Liver (tissue), 10 donors: ENCODE measurements at places on chromosomes 16 and 17. TPM values are rescaled to one million over a fixed set of nuclear protein-coding genes. Genes with fewer than 3 reads are reported as not detected.

The EMP2 gene
- 66.6 TPM for polyA plus RNA-seq

The CCL17 gene
- not detected for polyA plus RNA-seq

The TMEM170A gene
- 13.3 TPM for polyA plus RNA-seq

The KCNH4 gene
- not detected for polyA plus RNA-seq

The C17orf78 gene
- polyA plus RNA-seq = not detected

The LRRC45 gene
- polyA plus RNA-seq = 4.0 TPM

The PTGES3L gene
- polyA plus RNA-seq = not detected

The PRAC2 gene
- not detected for polyA plus RNA-seq

DNA sequence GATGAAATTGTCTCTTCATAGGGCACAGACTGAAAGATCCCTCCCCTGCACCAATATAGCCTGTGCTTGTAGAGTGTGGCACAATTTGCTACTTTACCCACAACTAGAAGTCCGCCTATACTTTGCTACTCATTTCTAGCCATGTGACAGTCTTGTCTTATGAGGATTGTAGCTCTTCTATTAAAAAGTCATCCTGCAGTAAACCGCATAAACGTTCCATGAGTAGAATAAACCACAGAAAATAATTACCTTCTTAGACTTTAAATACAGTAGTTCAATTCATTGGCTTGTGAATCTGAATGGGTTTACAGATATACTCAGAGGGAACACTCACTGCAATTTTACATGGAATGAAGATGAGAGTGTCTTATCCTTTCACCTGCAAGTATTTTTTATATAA, 4.4 kb downstream of the KRT27 start:
- no peak overlapping the region for H3K4me3 ChIP-seq
- peaks cover 2% of the 10 kb centered on the region for H3K4me1 ChIP-seq
- no peak overlapping the region for H3K27ac ChIP-seq
- peaks cover 2% of the 10 kb centered on the region for H3K27me3 ChIP-seq

DNA sequence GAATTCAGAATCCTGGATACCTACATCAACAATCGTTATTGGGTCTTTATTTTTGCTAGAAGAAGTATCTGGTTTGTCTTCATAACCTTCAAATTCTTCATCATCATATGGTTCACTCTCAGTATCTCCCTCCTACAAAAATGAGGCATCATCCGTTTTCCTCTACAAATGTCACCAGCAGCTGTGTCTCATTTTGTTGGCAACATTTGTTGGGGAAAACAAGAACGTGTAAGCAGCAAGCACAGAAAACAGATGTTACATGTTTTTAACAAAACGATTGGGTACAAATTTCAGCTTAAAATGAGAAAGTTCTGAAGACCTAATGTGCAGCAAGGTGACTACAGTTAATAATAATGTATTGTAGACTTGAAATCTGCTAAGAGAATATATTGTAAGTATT, 8.7 kb downstream of the CCDC47 start:
- DNase-seq = no peak
- H3K4me3 ChIP-seq = no peak overlapping the region
- H3K36me3 ChIP-seq = peaks cover 19% of the 10 kb centered on the region
- peaks cover 14% of the 10 kb centered on the region for H3K4me1 ChIP-seq

GRCh38 chr16:17512636-17513220, 42.0 kb upstream of the XYLT1 start:
- no peaks in the 10 kb centered on the region for H3K36me3 ChIP-seq
- no peak overlapping the region for H3K4me3 ChIP-seq
- H3K4me1 ChIP-seq = no peaks in the 10 kb centered on the region
- no peak overlapping the region for H3K27ac ChIP-seq

DNA sequence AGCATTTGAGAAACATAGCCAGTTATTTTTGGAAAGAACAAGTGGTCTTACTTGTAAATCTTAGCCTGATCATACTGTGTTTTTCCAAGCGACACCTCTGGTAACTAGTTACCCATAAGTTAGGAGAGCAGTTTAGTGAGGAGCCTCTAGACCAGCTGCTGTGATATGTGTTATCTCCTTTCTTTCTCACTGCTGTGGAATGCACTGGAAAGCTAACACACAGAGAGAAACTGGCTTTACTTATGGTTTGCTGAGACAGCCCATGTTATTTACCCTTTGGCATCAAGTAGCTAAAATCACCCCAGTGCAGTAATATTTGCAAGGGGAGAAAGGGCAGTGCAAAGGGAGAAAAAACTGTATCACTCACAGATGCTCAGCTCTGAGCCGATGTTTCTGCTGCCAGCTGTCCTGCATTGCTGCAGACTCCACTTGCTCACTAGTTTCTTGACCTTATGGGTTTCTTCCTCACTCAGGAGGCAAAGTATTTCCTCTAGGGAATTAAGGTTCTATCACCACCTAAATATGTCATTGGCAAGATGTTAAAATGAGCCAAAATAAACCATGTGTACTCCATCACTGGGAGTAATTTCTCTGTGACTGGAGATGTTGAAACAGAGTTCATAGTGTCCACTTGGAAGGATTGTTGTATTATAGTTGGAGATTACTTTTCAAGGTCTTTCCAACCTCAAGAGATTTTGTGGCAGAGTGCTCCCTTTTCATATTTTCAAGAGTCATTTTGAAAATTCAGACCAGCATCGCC, 2.3 kb downstream of the RBFOX1 start:
- H3K4me1 ChIP-seq = no peaks in the 10 kb centered on the region
- H3K27me3 ChIP-seq = no peaks in the 10 kb centered on the region
- H3K36me3 ChIP-seq = no peaks in the 10 kb centered on the region
- H3K4me3 ChIP-seq = no peak overlapping the region

DNA sequence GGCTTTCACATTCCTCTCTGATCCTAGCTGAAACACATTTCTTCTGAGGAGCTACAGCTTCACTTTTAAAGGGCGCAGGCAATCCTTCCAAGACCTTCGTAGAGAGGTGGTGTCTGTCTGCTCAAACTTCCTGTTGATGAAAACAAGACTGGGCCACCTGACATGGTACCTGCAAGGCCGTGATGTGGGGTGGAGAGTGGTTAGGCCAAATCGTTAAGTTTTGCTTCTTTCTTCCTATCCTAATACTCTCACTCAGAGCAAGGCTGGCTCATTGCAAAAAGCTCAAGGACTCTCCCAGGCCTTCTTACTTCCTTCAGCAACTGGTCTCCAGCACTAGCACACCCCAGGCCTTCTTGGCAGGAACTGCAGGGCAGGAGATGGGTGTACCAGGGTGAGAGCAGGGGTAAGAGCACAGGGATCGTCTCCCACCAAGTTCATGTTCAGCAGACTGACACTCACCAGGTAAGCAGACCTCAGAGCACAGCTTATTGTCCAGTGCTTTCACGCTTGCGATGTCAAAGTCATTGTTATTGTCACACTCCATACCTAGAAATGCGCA, 10.9 kb upstream of the FOXJ1 start:
- no peaks in the 10 kb centered on the region for H3K27me3 ChIP-seq
- no peak overlapping the region for H3K4me3 ChIP-seq
- H3K4me1 ChIP-seq = peaks cover 12% of the 10 kb centered on the region

- H3K4me1 ChIP-seq = peaks cover 4% of the 10 kb centered on the region
- peaks cover 21% of the 10 kb centered on the region for H3K36me3 ChIP-seq
- no peaks in the 10 kb centered on the region for H3K27me3 ChIP-seq
- DNase-seq = no peak
- H3K27ac ChIP-seq = no peak overlapping the region
Observed at GRCh38 chr16:89153848-89154271, 17.7 kb upstream of the CDH15 start.

GRCh38 chr16:86814256-86814655, 235.9 kb downstream of the FOXL1 start:
- no peak overlapping the region for H3K27ac ChIP-seq
- H3K4me1 ChIP-seq = no peaks in the 10 kb centered on the region
- no peak overlapping the region for H3K4me3 ChIP-seq
- H3K27me3 ChIP-seq = peaks cover 3% of the 10 kb centered on the region
- DNase-seq = no peak

DNA sequence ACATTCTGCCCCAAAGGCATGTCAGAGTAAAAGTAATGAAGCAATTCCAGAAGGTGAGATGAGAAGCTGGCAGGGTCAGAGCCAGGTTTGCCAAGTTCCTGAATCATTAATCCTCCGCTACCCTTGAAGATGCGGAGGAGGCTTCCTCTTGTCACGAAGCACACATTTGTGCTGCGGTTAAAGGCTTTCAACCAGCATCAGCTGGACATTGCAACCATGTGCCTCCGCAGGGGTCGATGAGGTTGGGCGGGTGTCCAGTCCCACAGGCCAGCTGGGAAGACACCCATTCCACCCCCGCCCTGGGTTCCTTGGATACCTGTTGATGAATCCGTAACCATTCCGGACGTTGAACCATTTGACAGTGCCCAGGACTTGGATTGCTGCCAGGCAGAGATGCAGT, 1.3 kb downstream of the YBX2 start:
- H3K4me3 ChIP-seq = no peak overlapping the region
- no peak overlapping the region for H3K27ac ChIP-seq
- DNase-seq = no peak
- H3K27me3 ChIP-seq = no peaks in the 10 kb centered on the region
- H3K36me3 ChIP-seq = no peaks in the 10 kb centered on the region

- H3K4me1 ChIP-seq = peaks cover 2% of the 10 kb centered on the region
- no peak overlapping the region for H3K27ac ChIP-seq
- no peak overlapping the region for H3K4me3 ChIP-seq
- H3K36me3 ChIP-seq = no peaks in the 10 kb centered on the region
Observed at GRCh38 chr16:85126705-85127378, 14.6 kb upstream of the CIBAR2 start.

DNA sequence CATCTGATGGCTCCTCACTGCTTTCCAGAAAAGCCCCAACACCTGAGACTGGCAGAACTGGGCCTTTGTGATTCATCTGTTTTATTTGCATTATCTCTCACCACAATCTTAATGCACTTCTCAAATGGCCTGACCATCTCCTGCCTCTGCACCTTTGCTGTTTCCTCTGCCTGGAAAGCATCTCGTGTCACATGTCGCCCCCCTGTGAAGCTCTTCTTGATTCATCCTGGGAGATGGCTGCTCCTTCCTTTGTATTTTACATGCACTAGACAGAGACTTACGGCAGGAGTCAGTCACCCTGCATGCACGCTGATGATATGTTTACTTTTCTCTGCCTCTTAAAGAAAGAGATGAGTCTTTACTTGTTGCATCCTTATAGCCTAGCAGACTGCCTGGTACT, 30.0 kb downstream of the HNF1B start:
- DNase-seq = no peak
- peaks cover 58% of the 10 kb centered on the region for H3K4me1 ChIP-seq
- no peaks in the 10 kb centered on the region for H3K36me3 ChIP-seq

- no peak overlapping the region for H3K27ac ChIP-seq
- no peaks in the 10 kb centered on the region for H3K27me3 ChIP-seq
- H3K36me3 ChIP-seq = peaks cover 2% of the 10 kb centered on the region
- DNase-seq = no peak
Observed at GRCh38 chr17:31572341-31572740, 180.9 kb downstream of the RAB11FIP4 start.

GRCh38 chr16:20903899-20904506, 3.4 kb downstream of the LYRM1 start:
- H3K36me3 ChIP-seq = peaks cover 5% of the 10 kb centered on the region
- DNase-seq = no peak
- H3K27ac ChIP-seq = peak overlapping the region; percentile 62
- H3K4me1 ChIP-seq = peaks cover 6% of the 10 kb centered on the region
- H3K27me3 ChIP-seq = no peaks in the 10 kb centered on the region

- no peaks in the 10 kb centered on the region for H3K27me3 ChIP-seq
- H3K36me3 ChIP-seq = peaks cover 7% of the 10 kb centered on the region
- peaks cover 21% of the 10 kb centered on the region for H3K4me1 ChIP-seq
- no peak for DNase-seq
Observed at GRCh38 chr17:41773190-41773588, 13.3 kb downstream of the JUP start.

- no peaks in the 10 kb centered on the region for H3K4me1 ChIP-seq
- no peaks in the 10 kb centered on the region for H3K27me3 ChIP-seq
- no peaks in the 10 kb centered on the region for H3K36me3 ChIP-seq
- H3K4me3 ChIP-seq = no peak overlapping the region
- DNase-seq = no peak
Observed at GRCh38 chr16:82605076-82605475, 21.7 kb upstream of the CDH13 start.

DNA sequence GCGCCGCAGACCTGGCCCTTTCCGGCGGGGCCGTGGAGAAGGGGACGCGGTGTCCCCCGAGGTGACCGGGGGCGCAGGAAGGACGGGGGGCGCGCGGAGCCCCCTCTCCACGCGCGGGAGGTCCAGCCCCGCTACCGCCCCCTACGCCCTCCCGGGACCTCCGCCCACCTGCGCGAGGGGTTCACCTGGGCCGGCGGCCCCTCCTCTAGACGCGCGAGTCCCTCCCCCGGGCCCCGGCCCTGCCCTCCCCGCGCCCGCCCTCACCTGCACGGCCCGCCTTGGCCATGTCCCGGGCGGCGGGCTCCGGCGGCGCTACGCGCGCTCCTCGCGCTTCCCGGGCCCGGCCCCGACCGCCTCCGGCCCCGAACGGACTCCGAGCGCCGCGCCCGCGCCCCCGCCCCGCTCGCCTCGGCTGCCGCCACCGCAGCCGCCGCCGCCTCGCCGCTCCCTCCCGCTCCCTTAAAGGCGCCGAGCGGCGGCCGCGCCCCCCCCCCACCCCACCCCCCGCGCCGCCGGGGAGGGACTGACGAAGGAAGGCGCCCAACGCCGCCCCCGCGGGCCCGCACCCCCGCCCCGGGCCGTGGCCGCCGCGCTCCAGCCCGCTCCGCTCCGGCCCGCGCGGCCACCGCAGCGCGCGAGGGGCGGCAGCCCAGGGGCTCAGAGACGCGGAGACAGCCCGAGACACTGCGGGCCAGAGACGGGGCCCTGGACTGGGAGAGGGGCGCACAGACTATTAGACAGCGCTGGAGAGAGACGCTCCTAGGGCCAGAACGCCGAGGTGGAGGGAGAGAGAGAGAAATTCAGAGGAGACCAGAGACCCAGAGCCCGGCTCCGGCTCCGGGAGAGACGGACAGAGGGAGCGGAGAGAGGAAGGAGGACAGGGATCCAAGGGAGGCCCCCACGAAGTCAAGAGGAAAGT, at the start of gene PITPNM3:
Gene PITPNM3 (minus strand): TSS at position 435 of the 919 bp plus-strand sequence. CDS start 149 bp downstream, at position 286.
- H3K4me1 ChIP-seq = peaks cover 14% of the 10 kb centered on the region
- no peaks in the 10 kb centered on the region for H3K36me3 ChIP-seq
- H3K4me3 ChIP-seq = no peak within 1 kb of the TSS

- no peak for DNase-seq
- no peak overlapping the region for H3K27ac ChIP-seq
- H3K27me3 ChIP-seq = no peaks in the 10 kb centered on the region
- no peak overlapping the region for H3K4me3 ChIP-seq
Observed at GRCh38 chr17:76612977-76613851, 27.6 kb upstream of the ST6GALNAC2 start.

DNA sequence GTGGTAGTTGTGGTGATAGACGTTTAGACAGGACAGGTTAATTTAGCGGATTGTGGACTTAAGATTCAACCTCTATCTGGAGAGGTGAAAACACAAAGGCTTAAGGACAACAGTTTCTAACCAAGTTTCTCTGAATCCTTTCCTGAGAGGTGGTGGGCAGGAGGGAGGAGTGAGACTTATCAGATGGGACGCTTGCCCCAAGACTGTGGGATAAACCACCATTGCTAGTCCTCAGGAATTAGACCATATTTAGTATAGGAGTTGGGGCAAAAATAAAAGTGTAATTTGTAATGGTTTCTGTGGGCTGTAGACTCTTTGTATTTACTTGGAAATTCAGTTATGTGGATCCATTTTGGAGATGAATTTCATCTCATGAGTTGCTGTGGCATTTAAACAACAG, 6.6 kb downstream of the PDP2 start:
- H3K4me3 ChIP-seq = no peak overlapping the region
- no peak for DNase-seq
- H3K36me3 ChIP-seq = peaks cover 23% of the 10 kb centered on the region
- no peaks in the 10 kb centered on the region for H3K27me3 ChIP-seq
